Activated T-helper 1 cell treated with anti-CD3 and anti-CD28 coated beads, Interleukin-2, amount 50 U/mL, for 16 hours (primary cell): ENCODE measurements at places on chromosomes 12 and 14.

- DNase-seq = no peak
These were observed 387.0 kb downstream of the LRFN5 start for GRCh38 chr14:41993687-41994086.

- DNase-seq = no peak
These were observed 161.8 kb downstream of the KIF26A start for GRCh38 chr14:104299993-104300761.

DNA sequence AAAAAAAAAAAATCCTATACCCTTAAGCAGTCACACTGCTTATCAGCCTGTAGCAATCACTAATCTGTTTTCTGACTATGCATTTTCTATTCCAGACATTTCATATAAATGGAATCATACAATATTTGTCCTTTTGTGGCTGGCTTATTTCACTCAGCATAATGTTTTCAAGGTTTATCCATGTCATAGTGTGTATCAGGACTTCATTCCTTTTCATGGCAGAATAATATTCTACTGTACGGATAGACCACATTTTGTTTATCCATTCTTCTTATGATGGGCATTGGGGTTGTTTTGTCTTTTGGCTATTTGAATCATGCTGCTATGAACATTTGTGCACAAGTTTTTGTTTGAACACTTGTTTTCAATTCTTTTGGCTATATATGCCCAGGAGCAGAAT is 8.6 kb upstream of the KSR2 start:
- DNase-seq = no peak

DNA sequence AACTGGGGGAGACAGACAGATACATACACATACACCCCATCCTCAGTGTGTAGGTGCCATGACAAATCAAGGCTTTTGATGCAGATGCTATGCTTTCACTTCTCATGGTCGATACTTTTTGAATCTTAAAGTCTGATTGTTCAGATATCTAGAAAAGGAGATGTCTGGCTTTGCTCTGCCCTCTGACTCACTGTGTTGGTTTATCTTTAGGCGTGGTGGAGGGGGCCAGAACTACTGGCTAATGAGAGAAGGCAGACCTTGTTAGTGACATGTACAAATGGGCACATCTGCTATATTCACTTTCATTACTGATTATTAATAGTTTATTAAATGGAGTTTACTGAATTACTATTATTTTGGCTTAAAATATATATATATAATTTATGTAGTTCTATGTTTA is 444.3 kb upstream of the RGS6 start:
- no peak for DNase-seq

GRCh38 chr12:89379148-89379838 is 27.0 kb upstream of the DUSP6 start:
- no peak for DNase-seq

DNA sequence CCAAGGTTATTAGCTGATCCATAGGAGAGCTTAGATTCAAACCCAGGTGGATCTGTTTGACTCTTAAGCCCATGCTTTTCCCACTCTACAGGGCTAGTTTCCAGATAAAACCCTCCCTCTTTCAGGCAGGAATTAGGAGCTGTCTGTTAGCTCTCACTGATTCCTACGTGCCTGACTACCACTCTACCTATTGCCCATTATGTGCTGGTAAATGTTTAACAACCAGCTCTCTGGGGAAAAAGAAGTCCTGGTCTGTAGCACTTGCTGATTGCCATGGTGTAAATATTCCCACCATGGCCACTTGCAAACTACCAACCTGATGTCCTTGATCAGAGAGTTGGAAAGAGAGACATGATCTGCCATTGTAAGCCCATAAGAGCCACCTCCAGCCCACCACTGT is 65.5 kb upstream of the BDKRB2 start:
- DNase-seq = no peak

DNA sequence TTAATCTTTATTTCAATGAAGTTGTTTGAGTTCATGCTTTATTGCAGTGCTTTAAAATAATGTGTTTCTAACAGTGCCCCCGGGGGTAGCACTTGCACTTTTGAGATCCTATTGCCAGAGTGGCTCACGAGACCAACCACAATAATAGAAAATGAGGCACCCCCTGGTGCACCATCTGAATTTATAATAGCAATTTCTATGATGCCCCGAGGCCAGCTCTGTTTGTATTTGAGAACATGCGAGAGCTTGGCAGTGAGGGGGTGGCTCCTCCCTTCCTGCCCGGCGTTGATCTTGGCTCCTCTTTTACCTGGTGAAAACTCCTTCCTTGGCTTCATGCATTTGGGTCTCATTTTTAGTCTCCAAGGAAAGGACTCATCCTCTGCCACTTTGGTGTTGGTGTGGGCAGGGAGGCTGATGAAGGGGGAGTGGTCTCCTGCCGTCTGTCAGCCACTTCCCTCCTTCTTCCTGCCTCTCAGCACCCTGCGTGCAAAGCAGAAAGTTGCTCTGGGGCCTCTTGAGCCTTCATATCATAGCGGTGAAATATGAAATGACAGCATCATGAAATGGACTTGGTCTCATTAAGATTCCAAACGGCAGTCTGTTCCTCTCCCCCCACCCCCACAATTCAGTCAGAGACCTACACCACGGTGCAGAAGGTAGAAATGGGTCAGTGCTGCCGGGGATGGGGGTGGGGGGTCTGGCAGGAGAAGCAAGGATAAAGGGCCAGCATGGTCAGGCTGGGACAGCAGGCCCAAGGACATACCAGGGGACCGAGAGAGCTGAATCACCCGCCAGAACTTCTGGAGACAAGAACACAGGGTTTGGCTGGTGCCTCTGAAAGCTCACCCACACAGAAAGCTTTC is 17.7 kb upstream of the NRXN3 start:
- DNase-seq = no peak

GRCh38 chr12:56130876-56131275 is 2.8 kb downstream of the ESYT1 start:
- DNase-seq = no peak

DNA sequence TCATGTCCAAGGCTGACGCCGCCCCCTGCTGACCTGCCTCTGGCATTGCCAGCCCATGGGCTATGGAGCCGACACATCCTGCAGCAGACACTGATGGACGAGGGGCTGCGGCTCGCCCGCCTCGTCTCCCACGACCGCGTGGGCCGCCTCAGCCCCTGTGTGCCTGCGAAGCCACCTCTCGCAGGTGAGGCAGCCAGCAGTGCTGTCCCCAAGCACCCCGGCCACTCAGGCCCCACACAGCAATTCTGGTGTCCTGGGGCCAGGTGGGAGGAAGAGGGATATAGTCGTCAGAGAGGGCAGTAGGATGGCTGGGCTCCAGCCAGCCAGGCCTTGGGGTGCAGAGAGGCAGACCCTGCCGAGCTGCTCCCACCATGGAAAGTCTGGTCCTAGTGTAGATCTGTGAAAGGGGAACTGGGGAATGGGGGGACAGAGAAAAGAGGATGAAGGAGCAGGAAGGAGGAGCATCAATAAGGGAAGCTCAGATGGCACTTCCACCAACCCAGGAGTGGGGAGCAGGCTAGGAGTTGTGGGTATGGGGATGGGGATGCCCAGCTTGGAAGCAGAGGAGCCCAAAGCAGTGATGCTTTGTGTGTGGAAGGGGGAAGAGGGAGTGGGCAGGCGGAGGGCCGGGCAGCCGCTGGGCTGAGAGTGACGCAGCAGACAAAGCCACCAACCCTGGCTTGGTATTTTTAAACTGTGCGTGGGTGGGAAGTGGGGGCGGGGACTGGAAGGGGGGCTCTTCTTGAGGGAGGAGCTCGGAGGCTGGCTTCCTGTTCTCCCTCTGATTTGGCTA is 4.7 kb downstream of the NAB2 start:
- no peak for DNase-seq

DNA sequence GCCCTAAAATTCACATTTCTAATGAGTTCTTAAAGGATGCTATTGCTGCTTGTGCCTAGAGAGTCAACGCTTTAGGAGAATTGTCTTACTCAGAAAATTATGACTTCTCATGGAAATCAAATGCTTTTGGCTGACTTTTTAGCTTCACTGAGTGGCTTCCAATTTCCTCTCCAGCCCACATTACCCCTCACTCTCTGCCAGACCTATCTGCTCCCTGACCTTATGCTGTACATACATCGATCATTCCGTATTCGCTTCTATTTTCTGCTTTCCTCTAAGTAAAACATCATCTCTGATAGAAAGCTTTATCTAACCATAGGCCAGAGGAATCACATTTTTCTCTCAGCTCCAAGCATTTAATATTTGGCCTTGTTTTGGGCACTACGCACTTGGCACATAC is 12.5 kb upstream of the SMCO3 start:
- no peak for DNase-seq
